ENCODE measurements at places on chromosomes 1 and 21.

DNA sequence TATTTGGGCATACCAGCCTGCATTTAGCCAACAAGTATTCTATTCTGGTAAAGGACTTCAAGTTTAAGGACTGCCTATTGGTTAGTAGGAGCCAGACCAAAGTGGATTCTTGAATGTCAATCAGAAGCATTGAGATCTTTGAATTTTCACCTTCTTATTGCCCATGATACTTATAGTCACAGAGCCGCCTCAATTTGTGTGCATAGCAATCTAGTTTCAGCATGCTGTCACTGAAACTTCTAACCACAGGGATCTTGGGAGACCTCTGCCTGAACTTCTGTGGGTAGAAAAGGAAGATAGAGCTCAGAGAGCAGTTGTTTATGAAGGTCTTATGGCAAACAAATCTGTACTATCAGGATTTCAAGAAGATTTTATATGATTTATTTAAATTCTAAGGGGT lies 501.4 kb upstream of the USP24 start:
- DNase-seq, result no peak

DNA sequence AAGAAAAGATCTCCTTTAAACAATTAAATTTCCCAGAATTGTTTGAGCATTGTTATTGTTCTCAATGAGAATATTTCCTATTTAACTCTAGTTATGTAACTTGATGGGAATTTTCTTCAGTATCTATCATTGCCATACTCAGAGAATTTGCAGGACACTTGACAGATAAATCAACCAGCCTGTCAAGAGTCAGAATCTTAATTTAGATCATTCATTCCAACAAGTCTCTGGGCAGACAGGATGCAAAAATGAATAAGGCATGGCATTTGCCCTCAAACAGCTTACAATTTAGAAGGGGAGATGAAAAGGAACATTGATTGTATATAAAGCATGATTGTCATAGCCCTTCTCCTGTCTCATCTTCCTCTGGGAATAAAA lies 7.3 kb upstream of the DISC1 start:
- no peak for DNase-seq

- DNase-seq, result peak; percentile 61
These were observed 636 bp upstream of the CAMK2N1 start for GRCh38 chr1:20486457-20487235.

GRCh38 chr1:37705399-37705798 lies 13.1 kb downstream of the CDCA8 start:
- no peak for DNase-seq

DNA sequence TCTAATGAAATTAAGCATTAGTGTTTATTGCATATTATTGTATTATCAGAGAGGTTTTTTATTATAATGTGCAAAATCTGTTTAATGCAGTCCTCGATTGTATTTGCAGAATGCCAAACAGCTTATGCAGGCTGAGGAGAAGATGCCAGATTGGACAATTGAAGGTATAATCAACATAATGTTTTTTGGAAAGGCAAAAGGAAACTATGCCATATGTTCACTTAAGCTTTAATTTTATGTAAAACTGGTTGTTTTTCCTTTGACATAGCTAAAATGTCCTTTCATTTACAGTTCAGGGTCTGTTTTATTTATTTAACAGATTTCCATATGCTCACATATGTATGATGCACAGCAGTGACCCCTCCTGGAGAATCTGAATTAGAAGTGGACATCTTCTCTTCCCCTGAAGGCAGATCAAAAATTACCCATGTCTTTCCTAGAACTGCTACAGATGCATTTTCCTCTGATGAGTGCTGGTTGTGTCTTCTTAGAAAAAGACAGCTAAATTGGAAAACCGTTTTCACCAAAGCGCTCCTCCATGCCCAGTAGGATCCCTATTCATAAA lies 143.5 kb upstream of the USH2A start:
- peak; percentile 47 for DNase-seq

DNA sequence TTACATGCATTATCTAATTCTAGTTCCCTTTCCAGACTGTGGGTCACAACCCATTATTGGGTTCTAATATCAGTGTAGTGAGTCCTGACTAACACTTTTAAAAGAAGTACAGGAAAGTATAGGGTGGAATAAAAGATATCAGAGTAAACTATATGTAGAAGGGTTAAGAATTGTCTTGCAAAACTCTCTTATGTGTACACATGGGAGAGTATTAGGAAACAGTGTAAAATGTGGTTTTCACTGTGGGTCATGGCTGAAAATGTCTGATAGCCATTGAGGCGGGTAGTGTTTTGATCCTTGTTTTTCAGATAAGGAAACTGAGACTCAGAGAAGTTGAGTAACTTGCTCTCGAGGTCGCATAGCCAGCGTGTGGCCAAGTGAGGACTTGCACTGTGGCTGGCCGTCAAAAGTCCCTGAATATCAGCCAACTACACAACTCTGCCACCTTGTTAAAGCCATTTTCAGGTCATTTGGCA lies 18.5 kb upstream of the MTARC1 start:
- DNase-seq, result peak; percentile 67

GRCh38 chr1:167782946-167783345 lies 61.2 kb downstream of the MPZL1 start:
- DNase-seq, result no peak

GRCh38 chr21:45623436-45623835 lies 20.1 kb upstream of the PCBP3 start:
- no peak for DNase-seq

- DNase-seq, result no peak
These were observed 13.6 kb downstream of the CNST start for GRCh38 chr1:246579818-246580217.

GRCh38 chr1:164961715-164962114 lies 394.8 kb downstream of the LMX1A start:
- DNase-seq, result no peak

GRCh38 chr1:27542463-27543273 lies 52.7 kb upstream of the WASF2 start:
- DNase-seq, result peak; percentile 53

DNA sequence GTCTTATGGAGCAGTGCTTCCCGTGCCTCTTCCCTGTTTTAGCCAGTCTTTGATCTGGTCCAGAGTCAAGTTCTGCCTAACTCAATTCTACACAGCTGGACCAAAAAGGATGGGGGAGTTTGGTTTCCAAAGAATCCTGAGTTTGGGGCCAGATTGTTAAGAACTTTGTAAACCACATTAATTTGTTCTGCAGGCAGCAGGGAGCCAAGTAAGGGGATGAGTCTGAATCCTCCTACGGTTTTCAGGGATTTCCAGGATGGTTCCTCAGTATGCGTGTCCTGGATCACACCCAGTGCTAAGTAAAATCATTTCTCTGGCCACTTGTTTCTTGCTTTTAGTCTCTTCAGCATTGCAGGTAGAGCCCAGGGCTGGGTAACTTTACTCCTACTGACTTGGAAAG lies 26.1 kb upstream of the GJA5 start:
- DNase-seq, result peak; percentile 39

- no peak for DNase-seq
These were observed 158.9 kb upstream of the JUN start for GRCh38 chr1:58942759-58943191.
